ENCODE measurements at places on chromosomes 3 and 15.

GRCh38 chr15:69537901-69538300 lies 85.3 kb downstream of the RPLP1 start:
- DNase-seq, result no peak

- no peak for DNase-seq
These were observed 53.6 kb downstream of the PAK2 start for GRCh38 chr3:196793246-196793645.

DNA sequence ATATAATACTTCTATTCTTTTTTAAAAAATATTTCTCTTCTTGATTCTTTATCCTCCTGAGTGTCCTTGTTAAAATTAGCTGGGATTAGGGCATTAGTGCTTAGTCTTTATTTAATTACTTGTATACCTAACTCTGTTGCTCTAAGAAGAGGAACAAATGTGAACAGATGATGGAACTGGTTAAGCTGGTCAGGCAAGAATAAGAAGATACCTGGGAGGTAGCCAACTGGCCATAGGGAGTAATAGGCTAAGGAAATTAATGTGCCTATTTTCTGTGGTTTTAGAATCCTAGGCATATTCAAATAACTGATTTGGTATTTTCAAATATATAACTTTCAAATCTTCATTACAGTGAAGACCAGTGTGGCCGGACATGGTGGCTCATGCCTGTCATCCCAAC lies 54.4 kb downstream of the EIF3J start:
- DNase-seq, result no peak

DNA sequence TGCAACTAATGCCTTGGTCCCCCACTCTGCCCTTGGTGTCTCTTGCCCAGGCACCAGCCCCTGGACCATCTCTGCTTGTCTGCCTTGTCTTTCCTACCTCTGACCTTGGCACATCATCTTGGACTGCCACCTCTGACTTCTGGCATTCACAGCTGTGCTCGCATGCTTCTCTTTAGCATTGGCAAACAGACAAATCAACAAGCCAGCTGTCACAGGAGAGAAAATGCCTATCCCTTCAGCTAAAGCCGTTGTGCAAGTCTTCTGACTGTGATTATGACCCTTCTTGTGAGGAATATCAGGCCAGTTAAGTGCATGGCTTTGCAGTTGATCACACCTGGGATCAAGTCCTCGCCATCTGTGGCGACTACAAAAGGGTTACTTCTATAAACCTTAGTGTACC lies 84.6 kb downstream of the PRICKLE2 start:
- DNase-seq, result no peak

- DNase-seq, result no peak
These were observed 9.0 kb upstream of the ADGRG7 start for GRCh38 chr3:100600181-100601042.

- DNase-seq, result no peak
These were observed 42.3 kb upstream of the CORO2B start for GRCh38 chr15:68536331-68537095.

GRCh38 chr3:45566196-45566595 lies 28.4 kb upstream of the LIMD1 start:
- no peak for DNase-seq
